Stimulated activated CD8-positive, alpha-beta memory T cell treated with anti-CD3 and anti-CD28 coated beads, Interleukin-12 subunit alpha, Interleukin-12 subunit beta, amount 100 ng/mL, for 4 hours (primary cell): ENCODE measurements at places on chromosomes 16 and 17.

DNA sequence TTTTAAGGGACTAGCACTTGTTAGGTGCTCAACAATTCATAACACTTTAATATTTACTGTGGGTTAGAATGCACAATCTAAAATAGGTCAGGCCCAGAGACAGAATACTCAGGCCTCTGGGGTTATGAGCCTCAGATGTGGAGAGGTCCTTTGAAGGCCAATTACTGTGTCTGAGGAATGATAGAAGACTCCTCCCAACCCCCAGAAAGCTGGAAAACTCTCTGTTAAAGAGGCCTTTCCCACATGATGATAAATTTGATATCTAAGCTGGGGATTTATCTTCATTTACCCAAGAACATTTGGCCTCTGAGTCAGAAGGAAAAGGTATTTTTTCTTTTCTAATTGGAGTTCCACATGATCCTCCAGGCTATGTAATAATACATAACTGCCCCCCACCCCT lies 41.1 kb upstream of the MMD start:
- DNase-seq, result no peak

DNA sequence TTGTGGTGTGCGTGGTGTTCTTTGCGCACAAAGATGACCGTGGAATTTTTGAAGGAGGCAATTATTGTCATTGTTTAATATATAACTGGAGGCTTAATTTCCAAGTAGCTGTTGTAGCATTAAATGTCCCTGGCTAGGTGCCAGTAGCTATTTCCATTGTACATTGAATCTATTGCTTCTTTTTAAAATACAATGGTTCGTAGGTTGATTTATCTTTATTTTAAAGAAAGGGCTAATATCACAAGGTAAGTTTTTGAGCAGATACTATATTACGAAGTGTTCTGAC lies 127.1 kb downstream of the RPTOR start:
- no peak for DNase-seq

- no peak for DNase-seq
Observed at GRCh38 chr17:8222380-8222629, 11.9 kb upstream of the AURKB start.

DNA sequence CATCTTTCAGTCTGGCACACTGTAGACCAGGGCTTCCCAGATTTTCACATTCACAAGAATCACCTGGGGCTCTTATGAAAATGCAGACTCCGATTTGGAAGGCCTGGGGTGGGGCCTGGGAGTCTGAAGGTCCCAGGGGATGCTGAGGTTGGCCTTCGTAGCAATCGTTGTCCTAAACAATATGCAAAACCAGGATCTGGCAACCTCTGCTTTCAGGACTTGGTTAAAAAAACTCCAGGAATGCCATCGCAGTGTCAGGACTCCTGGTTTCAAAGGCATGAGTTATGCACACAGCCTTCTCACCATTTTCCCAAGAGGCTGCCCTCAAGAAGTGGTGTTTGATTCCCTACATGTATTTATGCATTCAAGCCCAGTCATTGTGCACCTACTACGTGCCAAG lies 6.7 kb downstream of the CLEC19A start:
- no peak for DNase-seq

DNA sequence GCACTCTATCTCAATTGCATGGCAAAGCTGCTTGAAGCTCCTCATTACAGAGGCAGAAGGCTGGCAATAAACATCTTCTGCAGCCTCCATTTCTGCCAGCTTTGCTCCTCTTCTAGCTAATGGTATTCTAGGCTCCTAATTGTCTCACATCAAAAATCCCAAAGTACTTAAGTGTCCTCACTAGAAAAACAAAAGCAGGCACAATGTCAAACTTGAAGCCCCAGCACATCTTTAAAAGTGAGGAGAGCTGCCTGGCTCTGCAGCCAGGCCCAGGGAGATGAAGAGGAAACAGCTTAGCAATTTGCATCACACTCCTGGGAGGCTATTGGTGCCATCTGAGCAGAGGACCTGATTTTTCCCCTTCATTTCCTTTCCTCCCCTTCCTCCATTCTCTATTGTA lies 197.1 kb downstream of the KCNJ2 start:
- no peak for DNase-seq

GRCh38 chr17:34644941-34645550 lies 65.7 kb downstream of the TMEM132E start:
- DNase-seq, result no peak

- DNase-seq, result no peak
Observed at GRCh38 chr17:8080208-8080798, 7.2 kb downstream of the ALOX12B start.

DNA sequence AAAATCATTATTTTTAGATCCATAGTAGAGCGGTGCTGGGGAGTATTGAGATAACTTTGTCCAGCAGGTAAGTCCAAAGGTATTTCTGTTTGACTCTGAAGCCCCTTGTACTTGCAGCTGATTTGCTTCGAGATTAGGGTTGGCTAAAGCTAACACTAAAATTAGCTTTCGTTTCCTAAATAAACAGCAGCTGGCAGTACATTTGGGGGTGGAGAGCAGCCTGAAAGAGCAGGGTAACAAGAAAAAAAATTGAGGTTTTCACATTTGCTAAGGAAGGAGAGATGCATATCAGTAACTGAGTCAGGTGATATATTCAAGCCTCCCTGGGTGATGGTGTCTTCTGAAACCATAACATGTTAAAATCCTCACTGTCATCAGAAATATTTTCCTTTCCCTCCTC lies 37.4 kb upstream of the TMC5 start:
- no peak for DNase-seq

DNA sequence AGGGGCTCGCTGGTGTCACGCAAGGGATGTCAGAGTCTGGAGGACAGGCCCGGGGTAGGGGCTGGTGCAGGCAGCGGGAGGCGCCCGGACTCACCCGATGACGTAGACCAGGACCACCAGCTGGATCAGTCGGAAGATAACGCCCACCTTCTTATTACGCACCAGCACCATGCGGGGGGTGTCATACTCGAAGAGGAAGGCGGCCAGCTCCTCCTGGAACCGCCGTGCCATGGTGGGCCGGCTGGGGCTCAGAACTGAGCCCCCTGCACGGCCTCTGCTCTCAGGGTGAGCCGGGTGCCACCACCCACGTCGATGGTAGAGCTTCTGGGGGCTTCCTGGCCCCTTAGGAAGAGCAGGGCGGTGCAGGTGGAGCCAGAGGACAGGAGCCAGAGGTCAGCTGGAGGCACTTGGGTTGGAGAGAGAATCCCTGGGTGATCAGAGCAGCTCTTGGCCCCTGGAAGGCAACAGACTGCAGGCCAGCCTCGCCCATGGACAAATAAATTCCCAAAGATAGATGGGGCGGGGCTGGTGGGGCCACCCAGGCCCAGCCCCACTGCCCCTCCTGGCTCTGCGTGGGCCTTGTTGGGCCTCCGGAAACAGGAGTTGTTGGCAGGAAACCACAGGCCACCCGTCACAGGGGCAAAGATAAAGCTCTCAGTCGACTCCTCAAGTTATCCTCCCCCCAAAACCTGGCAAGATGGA lies at the start of gene P2RX1:
Gene P2RX1 (minus strand): TSS at position 471 of the 702 bp plus-strand sequence. CDS start 240 bp downstream, at position 231.
- no peak for DNase-seq

DNA sequence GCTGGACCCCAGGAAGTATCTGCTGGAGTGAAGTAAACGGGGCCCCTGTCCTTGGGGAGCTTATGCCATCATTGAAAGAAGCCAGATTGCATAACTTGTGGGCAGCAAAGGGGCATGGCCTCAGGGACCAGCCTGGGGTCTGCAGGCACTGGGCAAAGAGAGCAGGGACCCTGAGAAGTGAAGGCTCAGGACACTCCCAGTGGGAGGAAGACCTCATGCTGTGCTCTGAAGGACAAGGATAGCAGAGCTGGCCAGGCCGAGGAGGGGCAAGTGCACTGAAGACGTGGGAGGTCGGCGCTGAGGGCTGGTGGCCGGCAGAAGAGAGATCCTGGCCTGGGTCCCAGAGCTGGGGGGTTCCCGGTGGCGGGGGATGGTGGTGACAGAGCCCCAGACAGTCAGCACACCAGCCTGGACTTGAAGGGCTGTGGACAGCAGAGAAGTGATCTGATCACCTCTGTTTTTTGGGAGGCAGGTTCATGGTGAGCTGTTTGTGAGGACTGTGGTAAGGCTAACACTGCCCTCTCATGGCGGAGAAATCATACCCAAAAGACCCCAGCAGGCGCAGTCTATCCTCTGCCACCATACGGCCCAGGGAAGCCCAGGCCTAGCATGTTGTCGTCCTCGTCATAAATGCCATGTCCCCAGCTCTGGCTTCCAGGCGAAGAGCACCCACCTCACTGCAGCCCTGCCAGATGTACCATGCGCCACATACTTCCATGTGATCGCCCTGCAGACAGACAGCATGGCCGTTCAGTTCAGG lies 7.1 kb upstream of the CNP start:
- no peak for DNase-seq

- no peak for DNase-seq
Observed at GRCh38 chr16:81626181-81626674, 152.9 kb upstream of the PLCG2 start.

DNA sequence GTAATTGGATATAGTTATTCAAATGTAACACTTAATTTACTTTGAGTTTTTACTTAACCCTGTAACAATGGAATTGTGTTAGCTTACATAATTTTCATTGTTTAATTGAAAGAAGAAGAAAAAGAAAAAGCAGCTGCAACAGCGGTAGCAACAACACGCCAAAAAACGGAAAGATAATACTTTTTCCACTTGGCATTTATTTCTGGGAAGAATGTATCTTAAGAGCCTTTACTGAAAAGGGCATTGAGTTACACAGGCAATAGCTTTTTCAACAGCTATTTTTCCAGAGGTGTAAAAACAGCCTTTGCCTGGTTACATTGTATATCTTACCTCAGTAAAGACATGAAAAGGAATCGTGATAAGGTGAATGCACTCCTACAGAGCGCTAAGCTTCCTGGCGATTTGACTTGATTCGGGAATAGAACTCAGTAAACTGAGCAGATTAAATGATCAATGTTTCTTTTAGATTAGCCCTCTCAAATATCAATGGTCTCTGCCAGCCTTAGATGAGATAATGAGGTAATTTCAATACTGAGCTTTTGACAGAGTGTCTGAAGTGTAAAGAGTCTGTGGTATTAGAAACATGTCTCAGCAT lies 311.3 kb downstream of the CDH13 start:
- no peak for DNase-seq

- no peak for DNase-seq
Observed at GRCh38 chr17:62696726-62697490, 69.4 kb downstream of the MRC2 start.

- DNase-seq, result no peak
Observed at GRCh38 chr16:6381896-6382295, 950.7 kb upstream of the RBFOX1 start.

DNA sequence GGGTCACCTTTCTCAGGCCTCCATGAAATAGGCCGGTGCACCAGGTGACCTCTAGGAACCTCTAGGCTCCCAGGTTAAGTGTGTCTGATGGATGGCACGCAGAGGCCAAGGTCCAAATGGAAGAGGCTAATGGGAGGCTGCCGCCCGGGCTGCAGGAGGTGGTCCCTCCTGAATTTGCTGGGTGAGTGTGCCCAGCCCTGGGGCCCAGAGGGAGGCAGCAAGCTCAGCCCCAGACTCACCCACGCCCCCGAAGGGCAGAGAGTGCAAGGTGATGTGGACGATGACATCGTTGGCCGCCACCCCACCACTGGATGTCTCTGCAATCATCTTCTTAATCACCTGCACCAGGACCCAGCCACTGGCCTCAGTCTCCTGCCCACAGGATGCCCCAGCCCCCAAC lies 9.3 kb downstream of the ALDH3A1 start:
- no peak for DNase-seq
